ENCODE measurements at places on chromosomes 7 and 10. TPM values are rescaled to one million over a fixed set of nuclear protein-coding genes. Genes with fewer than 3 reads are reported as not detected.

The PNLIPRP2 gene
- total RNA-seq = not detected

The CPA2 gene
- not detected for total RNA-seq

The TMEM196 gene
- not detected for total RNA-seq

The ACHE gene
- total RNA-seq = 1.2 TPM

The CCDC3 gene
- 1.5 TPM for total RNA-seq

The FAM180A gene
- total RNA-seq = not detected

The NYAP1 gene
- total RNA-seq = 2.1 TPM

The TRIM73 gene
- total RNA-seq = 0.90 TPM

The ABCC2 gene
- 0.51 TPM for total RNA-seq

The HMX2 gene
- total RNA-seq = not detected

The HACD1 gene
- total RNA-seq = 12.9 TPM

The CNPY1 gene
- total RNA-seq = not detected

The AS3MT gene
- total RNA-seq = 0.76 TPM

The ZCWPW1 gene
- total RNA-seq = 0.76 TPM

The SP4 gene
- total RNA-seq = 5.6 TPM

The OPALIN gene
- not detected for total RNA-seq

The GET4 gene
- total RNA-seq = 43.0 TPM

The PTPN20 gene
- total RNA-seq = 0.76 TPM

The MRLN gene
- total RNA-seq = not detected

The PRPS1L1 gene
- not detected for total RNA-seq

The ERVW-1 gene
- total RNA-seq = not detected

The IFIT1B gene
- total RNA-seq = not detected

The EPHA1 gene
- total RNA-seq = under 0.01 TPM

The AKR1E2 gene
- total RNA-seq = 16.6 TPM

The SORBS1 gene
- 0.77 TPM for total RNA-seq

The VWDE gene
- under 0.01 TPM for total RNA-seq

The ATG9B gene
- under 0.01 TPM for total RNA-seq

The DYNC1I1 gene
- 14.0 TPM for total RNA-seq

Measured in dermis microvascular lymphatic vessel endothelial cell (primary cell).